ENCODE measurements at places on chromosomes 6 and 20. TPM values are rescaled to one million over a fixed set of nuclear protein-coding genes. Genes with fewer than 3 reads are reported as not detected.

DNA sequence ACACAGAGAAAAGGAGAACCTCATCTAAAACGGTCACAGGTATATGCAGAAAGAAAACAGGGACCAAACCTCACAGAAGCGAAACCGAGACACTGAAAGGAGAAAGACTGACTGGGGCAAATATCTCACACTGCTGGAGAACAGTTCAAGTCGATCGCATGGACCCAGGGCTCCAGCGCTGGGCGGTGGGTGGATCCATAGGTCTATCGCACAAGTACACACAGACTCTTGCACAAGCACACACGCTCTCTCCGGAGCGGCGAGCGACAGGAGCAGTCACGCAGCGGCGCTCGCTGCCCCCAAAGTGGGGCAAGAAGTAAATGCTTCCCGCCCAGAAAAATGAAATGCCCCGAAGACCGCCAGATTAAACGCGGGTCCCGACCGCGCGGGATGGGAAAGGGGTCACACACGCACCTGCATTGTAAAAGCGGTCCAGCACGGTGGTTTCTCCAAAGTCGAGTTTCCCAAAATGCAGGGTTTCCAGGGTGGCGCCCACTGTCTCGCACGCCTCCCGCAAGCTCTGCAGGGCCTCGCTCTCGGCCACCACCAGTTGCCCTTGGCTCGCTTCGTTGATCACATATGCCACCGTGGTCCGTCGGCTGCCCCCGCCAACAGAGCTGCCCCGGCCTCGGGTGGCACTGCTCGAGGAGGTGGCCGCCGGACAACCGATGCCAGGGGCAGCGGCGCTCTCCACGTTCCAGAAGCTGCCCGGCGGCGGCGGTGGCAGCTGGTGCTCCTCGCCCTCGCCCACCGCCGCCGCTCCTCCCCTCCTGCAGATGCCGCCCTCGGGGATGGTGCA is 782 bp downstream of the MAP3K5 start:
- peaks cover 37% of the 10 kb centered on the region for H3K4me1 ChIP-seq
- H3K4me3 ChIP-seq: peak overlapping the region; percentile 84
- H3K27me3 ChIP-seq: peaks cover 5% of the 10 kb centered on the region
- H3K36me3 ChIP-seq: peaks cover 8% of the 10 kb centered on the region

DNA sequence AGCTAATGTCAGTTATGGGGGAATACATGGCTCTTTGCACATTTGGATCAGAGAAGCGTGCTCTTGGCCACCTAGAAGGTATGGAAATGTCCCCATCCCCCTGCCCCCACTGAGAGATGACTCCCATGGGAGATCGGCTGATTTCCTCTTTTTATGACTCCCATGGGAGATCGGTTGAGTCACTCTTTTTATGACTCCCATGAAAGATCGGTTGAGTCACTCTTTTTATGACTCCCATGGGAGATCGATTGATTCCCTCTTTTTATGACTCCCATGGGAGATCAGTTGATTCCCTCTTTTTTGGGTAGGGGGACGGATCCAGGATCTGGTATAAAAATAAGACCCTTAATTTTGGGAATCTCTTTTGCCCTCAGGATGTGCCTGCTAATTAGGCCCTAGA is 10.3 kb upstream of the TAAR9 start:
- no peaks in the 10 kb centered on the region for H3K4me1 ChIP-seq
- no peak for DNase-seq
- H3K36me3 ChIP-seq: no peaks in the 10 kb centered on the region
- H3K4me3 ChIP-seq: no peak overlapping the region
- H3K27me3 ChIP-seq: peaks cover 39% of the 10 kb centered on the region

DNA sequence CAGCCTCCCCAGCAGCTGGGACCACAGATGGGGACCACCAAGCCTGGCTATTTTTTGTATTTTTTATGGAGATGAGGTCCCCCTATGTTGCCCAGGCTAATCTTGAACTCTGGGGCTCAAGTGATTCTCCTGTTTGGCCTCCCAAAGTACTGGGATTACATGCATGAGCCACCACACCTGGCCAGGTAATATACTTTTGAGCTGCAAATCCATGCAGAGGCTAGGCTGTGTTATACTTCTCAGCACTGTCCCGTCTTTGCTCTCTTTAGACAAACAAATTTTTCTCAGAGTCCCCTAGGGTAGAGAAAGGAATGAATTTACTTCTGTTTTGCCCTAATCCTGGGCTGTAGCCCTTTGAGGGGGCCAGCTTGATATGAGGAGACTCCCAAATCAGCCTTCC is 13.4 kb upstream of the SCAF8 start:
- no peak for DNase-seq
- H3K4me1 ChIP-seq: peaks cover 1% of the 10 kb centered on the region
- no peak overlapping the region for H3K27ac ChIP-seq
- H3K36me3 ChIP-seq: peaks cover 5% of the 10 kb centered on the region
- H3K4me3 ChIP-seq: no peak overlapping the region
- H3K27me3 ChIP-seq: peaks cover 4% of the 10 kb centered on the region

GRCh38 chr6:107493158-107494057 is 3.5 kb downstream of the SOBP start:
- no peaks in the 10 kb centered on the region for H3K36me3 ChIP-seq
- no peak for DNase-seq
- no peak overlapping the region for H3K27ac ChIP-seq
- peaks cover 14% of the 10 kb centered on the region for H3K4me1 ChIP-seq
- no peak overlapping the region for H3K4me3 ChIP-seq

DNA sequence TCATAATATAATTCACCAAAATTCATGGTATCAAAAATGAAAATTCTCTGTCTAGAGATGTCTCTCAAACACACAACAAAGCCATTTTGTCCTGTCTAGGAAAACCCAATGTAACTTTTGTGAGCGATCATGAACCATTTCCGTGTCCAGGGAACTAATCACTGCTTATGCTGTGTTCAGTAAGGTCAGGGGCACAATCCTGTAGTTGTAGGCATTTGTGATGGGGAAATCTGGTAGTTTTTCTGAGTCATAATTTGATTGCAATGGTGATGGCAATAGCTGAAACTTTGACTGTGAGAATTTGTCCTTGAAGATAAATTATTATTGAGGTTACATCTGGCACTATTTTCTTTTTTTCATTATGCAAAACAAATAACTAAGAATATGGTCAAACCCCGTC is 21.0 kb upstream of the GCLC start:
- peaks cover 27% of the 10 kb centered on the region for H3K27me3 ChIP-seq
- no peak overlapping the region for H3K4me3 ChIP-seq
- H3K27ac ChIP-seq: no peak overlapping the region
- no peaks in the 10 kb centered on the region for H3K36me3 ChIP-seq
- DNase-seq: no peak

- DNase-seq: no peak
- H3K27me3 ChIP-seq: no peaks in the 10 kb centered on the region
- H3K27ac ChIP-seq: peak overlapping the region; percentile 56
- peaks cover 51% of the 10 kb centered on the region for H3K4me1 ChIP-seq
- peaks cover 77% of the 10 kb centered on the region for H3K36me3 ChIP-seq
These were observed 7.8 kb downstream of the STX11 start for GRCh38 chr6:144158133-144158532.

- no peak for DNase-seq
- no peak overlapping the region for H3K27ac ChIP-seq
- H3K4me1 ChIP-seq: no peaks in the 10 kb centered on the region
- H3K36me3 ChIP-seq: no peaks in the 10 kb centered on the region
- H3K27me3 ChIP-seq: peaks cover 4% of the 10 kb centered on the region
- no peak overlapping the region for H3K4me3 ChIP-seq
These were observed 6.9 kb downstream of the HAO1 start for GRCh38 chr20:7933346-7933745.

DNA sequence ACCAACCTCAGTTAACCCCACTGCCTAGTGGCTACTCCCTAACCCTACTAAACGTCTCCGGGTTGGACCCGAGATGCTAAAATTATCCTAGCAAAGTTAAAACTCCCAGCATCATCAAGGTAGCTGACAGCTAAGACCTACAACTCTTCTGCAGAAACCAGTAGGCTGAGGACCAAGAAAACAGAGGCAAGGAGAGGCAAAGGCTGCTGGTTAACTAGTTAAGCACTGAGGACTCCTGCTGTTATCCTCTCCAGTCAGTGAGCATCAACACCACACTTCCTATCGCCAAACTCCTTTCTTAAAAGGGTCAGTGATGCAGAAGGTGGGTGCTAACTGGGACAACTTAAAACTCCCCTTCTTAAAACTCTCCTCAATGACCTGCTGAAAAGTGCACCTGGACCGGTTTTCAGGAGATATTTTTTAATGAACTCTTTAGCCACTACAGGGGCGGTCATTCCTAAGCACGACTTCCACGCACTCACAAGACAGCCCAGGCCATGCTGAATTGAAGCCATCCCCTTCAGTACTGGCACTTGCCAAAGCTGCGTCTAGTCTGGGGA is 1.7 kb downstream of the TRERF1 start:
- peaks cover 49% of the 10 kb centered on the region for H3K4me1 ChIP-seq
- peak overlapping the region; percentile 98 for H3K4me3 ChIP-seq
- H3K27me3 ChIP-seq: peaks cover 5% of the 10 kb centered on the region
- DNase-seq: no peak
- H3K36me3 ChIP-seq: peaks cover 39% of the 10 kb centered on the region

DNA sequence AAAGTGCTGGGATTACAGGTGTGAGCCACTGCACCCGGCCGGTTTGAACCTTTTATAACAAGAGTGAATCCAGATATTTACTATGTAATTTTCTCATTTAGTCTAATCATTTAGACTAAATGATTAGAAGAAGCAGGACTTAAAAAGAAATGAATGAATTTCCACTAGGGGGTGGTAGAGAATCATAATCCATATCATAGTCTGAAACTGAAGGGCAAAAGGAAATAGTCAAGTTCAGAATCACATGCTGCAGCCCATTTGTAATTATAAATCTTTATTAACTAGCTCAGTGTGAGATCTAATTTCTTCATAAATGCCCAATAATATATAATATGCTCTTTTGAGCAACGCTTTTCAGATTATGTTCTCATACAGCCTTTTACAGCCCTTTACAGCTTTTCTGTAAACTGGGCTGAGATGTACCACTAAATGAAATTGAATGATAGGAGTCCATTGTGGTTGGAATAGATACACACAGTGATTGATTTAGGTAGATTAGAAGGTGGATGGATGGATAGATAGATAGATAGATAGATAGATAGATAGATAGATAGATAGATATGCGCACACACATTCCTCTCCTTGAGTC is 31.8 kb downstream of the PSMB9 start:
- DNase-seq: no peak
- no peak overlapping the region for H3K27ac ChIP-seq
- no peaks in the 10 kb centered on the region for H3K27me3 ChIP-seq
- peaks cover 9% of the 10 kb centered on the region for H3K36me3 ChIP-seq

DNA sequence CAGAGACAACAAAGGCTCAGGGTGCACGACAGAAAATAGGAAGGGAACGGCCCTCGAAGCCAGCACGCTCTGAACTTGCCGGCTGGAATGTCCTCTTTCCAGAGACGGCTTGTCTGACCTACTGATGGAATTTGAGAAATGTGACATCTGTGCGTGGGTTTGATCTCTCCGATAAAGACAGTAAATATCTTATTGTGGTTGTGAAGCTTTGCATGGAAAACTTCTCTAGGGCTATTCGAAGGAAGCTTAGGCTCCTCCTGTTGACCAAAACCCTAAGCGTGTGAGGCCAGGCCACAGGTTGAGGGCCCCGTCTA is 247.3 kb downstream of the ZNF217 start:
- no peaks in the 10 kb centered on the region for H3K27me3 ChIP-seq
- no peak overlapping the region for H3K4me3 ChIP-seq
- DNase-seq: no peak
- H3K36me3 ChIP-seq: peaks cover 3% of the 10 kb centered on the region
- H3K4me1 ChIP-seq: peaks cover 1% of the 10 kb centered on the region
- no peak overlapping the region for H3K27ac ChIP-seq

GRCh38 chr20:54434196-54434595 is 41.2 kb upstream of the DOK5 start:
- no peaks in the 10 kb centered on the region for H3K4me1 ChIP-seq
- DNase-seq: no peak
- H3K27ac ChIP-seq: no peak overlapping the region
- H3K27me3 ChIP-seq: no peaks in the 10 kb centered on the region
- no peaks in the 10 kb centered on the region for H3K36me3 ChIP-seq
- no peak overlapping the region for H3K4me3 ChIP-seq

DNA sequence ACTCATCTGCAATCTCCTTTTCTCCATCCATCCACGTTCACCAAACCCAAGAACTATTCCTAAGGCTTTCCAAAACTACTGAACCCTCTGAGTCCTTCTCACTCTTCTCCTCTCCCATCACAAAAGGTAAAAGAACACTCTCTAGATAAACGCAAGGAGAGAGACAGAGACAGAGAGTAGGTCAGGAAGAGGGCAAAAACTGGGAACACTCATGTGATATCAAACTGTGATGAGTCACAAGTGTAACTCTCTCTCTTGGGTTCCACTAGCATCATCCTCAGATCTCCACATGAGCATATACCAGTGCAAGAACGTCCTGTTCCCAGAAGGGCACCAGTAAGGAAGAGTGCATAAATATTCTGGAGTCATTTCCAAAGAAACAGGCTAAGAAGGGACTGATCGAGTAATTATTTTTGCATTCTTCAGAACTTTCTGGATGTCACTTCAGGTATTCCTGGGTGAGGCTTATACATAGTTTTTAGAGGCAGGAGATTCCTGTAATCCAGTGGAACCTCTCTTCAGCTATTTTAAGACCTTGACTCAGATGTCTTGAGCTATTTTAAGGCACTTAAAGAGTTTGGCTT is 47.3 kb upstream of the STXBP5 start:
- no peaks in the 10 kb centered on the region for H3K36me3 ChIP-seq
- H3K27me3 ChIP-seq: peaks cover 5% of the 10 kb centered on the region
- no peak for DNase-seq
- H3K4me3 ChIP-seq: no peak overlapping the region
- no peak overlapping the region for H3K27ac ChIP-seq

- H3K4me3 ChIP-seq: no peak overlapping the region
- DNase-seq: no peak
- H3K27me3 ChIP-seq: peaks cover 3% of the 10 kb centered on the region
- H3K4me1 ChIP-seq: no peaks in the 10 kb centered on the region
- no peaks in the 10 kb centered on the region for H3K36me3 ChIP-seq
These were observed 225.7 kb downstream of the SAMD5 start for GRCh38 chr6:147734151-147734550.

DNA sequence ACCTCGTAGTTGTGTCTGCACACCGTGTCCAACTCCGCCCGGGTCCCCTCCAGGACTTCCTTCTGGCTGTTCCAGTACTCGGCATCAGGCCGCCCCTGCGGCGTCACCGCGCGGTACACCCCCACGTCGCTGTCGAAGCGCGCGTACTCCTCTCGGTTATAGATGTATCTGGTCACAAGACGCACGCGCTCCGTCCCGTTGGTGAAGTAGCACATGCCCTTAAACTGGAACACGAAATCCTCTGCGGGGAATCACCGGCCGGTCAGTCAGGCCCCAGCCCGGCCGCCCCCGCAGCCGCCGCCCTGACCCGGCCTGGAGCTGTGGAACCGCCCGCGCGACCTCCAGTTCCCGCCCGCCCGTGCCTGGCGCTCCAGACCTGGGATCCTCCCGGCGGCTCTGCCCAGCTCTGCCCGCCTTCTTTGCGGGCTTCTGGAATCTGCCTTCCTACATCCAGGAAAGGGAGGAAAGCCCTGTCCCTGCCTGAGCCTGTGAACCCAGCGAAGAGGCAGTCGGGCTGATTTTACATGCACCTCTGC is 1.6 kb downstream of the HLA-DQB1 start:
- H3K27ac ChIP-seq: peak overlapping the region; percentile 76
- peak; percentile 37 for DNase-seq
- H3K4me3 ChIP-seq: peak overlapping the region; percentile 81
- H3K36me3 ChIP-seq: peaks cover 19% of the 10 kb centered on the region
- H3K4me1 ChIP-seq: peaks cover 56% of the 10 kb centered on the region
- peaks cover 35% of the 10 kb centered on the region for H3K27me3 ChIP-seq

The LRRN4 gene
- total RNA-seq: not detected

The RNF39 gene
- total RNA-seq: not detected

The ZNF334 gene
- total RNA-seq: 1.4 TPM

The LCA5 gene
- 0.18 TPM for total RNA-seq

The OPN5 gene
- not detected for total RNA-seq

The HLA-DMA gene
- total RNA-seq: 15.9 TPM

The CALHM4 gene
- total RNA-seq: not detected

The KCNG1 gene
- 2.2 TPM for total RNA-seq
